ENCODE measurements at places on chromosomes 3 and 15. TPM values are rescaled to one million over a fixed set of nuclear protein-coding genes. Genes with fewer than 3 reads are reported as not detected.

DNA sequence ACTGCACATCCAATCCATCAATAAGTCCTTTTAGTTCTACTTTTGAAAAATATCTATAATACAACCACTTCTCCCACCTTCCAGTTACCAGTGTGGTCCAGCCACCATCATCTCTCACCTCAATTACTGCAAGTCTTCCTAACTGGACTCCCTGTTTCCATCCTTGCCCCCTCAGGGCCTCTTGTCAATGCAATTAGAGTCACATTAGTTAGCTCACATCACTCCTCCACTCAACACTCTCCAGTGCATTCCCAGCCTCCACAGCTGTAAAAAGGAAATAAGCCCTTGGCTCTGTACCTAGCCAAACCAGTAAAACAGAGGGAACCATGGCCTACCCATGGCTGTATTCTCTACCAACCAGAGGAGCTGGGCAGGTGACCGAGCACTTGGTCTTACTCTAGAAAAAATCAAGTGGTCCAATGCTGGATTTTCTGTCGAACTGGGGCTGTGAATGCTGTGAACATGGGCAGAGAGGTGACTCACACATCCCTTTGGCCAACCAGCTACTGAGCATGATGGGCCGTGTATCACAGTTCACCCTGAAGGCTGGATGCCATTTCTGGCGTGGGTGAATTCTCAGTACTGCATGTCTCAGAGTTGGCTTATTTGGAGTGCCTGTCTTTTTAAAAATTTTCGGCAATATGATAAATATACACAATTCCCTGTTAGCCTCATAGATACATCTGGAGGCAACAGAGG is 62.5 kb upstream of the C15orf61 start:
- DNase-seq: no peak

The GABRR3 gene
- total RNA-seq: not detected

GRCh38 chr15:82873000-82873680 is 63.7 kb downstream of the WHAMM start:
- no peak for DNase-seq

DNA sequence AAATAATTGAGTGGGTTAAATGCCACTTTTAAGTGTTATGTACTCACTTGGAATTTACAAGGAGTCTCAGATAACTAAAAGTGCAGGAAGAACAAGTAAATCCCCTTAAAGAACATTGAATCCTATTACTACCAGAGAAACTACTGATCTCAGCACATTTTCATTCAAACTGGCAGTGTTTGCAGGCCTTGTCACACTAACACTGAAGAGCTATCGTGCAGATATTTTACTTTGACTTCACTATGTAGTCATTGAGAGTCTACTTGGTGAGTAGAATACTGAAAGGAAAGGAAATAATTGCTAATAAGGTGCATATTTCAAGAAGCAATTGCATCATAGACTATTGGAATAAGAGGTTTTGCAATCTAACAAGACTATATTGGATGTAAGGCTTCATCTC is 721.4 kb upstream of the CBLB start:
- DNase-seq: no peak

The TMC3 gene
- total RNA-seq: not detected

DNA sequence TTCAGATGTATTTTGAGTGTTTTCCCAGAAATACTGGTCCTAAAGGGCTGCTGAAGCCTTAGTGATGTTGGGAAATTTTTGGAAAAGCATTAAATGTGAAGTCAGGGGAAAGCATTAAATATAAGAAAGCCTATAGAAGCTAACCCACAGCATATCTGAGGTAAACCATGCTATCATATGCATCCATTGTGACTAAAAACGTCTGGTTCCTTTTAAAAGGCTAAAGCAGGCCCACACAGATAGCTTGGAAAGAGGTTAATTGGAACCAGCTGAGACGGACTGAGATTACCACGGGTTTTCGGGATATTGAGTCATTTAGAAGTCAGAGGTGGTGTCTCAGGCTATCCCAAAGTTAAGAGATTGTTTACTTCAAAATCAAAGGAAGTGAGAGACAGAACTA is 78.2 kb downstream of the CYP19A1 start:
- no peak for DNase-seq

The UPK1B gene
- 4.4 TPM for total RNA-seq

DNA sequence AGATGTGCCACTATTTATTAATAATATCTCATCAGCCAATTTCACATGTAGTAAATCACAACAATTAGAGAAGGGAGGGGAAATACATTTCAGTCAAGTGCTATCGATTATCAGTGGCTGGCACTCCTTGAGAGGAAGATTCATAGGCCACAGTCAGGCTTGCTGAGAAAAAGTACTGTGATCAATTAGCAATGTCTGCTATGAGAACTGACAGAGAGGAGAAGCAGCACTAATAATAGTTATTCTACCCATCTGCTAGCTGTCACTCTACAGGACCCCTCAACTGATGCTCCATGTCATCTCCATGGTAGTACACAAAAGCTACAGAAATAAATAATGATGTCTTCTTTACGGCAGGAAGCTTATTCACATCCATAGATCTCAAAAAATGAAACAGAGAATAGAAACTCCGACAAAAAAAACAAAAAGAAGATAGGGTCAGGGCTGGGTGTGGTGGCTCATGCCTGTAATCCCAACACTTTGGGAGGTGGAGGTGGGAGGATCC is 351.3 kb downstream of the FOXP1 start:
- DNase-seq: no peak

- no peak for DNase-seq
These were observed 136.1 kb upstream of the MME start for GRCh38 chr3:154943981-154944380.

The MSL2 gene
- 35.6 TPM for total RNA-seq

DNA sequence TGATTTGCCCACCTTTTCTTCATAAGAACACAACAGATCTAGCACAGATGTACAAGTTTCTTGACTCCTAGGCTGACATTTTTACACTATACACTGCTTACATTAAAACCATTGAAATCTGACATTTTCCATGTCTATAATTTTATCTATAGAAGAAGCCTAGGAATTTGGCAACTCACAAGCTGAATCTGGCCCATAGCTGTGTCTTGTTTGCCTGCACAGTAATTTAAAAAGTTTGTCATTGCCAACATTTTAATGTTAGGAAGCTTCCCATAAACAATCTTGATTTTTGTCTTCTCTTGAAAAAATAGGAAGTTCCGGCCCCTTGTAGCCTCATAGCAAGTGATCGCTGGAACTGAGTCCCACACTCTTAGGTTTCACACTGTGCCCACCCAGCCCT is 394.6 kb upstream of the AZI2 start:
- DNase-seq: no peak

DNA sequence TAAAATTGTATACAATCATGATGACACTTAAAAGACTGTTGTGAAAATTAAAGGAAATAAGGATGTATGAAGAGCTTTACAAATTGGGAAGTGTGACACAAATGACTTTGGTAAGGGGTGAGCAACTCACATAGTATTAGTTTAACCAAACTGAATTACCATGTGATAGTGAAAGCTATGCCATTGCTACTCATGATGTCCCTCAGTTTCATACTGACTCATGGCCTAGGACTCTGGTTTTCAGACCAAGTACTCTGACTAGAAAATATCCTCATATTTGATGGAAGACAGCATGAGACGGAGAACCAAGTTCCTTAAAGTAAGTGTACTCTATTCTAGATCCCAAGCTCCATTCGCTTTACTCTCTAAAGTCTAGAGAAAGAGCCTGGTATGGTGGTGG is 203.2 kb upstream of the ICE2 start:
- no peak for DNase-seq

- DNase-seq: no peak
These were observed 152.1 kb upstream of the TBL1XR1 start for GRCh38 chr3:177349384-177349783.

DNA sequence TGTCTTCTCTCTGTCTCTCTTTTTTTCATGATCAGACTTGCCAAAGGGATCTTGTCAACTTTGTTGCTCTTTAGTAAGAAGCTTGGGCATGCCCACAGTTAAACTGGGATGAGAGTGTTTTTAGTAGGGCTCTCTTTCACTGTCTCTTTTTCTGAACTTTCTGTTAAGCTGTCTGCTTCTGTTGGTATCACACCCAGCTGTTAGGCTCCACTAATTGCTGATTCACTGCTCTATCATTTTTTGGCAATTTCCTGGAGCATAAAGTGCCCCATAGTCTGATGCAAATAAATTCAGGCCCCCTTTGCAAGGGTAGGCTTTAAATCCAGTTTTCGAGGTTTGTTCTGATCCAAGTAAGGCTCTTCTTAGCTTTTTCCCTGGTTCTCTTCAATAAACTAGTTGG is 360.4 kb upstream of the ADAMTS9 start:
- no peak for DNase-seq

DNA sequence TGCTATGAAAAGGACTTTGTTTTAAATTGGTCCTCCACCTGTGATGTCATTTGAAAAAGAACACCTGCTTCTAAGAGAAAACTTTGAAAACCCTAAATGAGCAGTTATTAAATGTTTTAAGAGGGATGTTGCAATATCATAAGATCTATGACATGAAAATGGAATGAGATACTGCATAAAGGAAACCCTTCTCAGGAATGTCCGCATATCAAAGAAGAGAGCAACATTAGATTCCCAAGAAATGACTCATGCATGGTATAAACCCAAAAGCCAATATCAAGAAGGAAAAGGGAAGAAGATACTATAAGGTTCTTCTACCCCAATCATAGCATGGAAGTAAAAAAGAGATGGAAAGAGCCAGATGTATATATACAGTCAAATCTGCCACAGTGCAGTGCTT is 627.5 kb upstream of the LMCD1 start:
- no peak for DNase-seq

DNA sequence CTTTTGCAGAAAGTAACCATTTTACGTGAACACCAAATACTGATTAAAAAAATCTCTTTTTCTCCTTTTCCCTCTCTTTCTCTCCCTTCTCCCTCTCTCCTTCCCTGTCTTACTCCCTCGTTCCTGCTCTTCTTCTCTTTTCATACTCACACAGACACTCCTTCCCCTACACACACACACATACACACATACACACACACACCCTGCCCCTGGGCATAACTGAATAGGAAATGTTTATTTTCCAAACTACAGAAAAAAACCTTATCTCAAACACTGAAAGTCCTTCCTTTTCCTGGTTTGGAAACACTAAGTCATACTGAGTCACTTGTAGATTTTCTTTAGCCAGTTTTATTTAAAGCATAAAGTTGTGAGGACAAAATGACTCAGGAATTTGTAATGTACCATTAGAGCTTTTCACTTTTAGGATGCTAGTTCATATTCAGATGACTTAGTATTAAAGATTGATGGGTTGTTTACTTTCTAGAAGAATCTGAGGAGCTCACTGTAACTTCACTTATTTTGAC is 62.4 kb downstream of the MBNL1 start:
- DNase-seq: peak; percentile 82

The LEKR1 gene
- total RNA-seq: not detected

Measured in Panc1 (cell line).